ENCODE measurements at places on chromosomes 5 and 9.

- DNase-seq = no peak
Measured at GRCh38 chr5:133376986-133377385, 235.4 kb downstream of the FSTL4 start.

DNA sequence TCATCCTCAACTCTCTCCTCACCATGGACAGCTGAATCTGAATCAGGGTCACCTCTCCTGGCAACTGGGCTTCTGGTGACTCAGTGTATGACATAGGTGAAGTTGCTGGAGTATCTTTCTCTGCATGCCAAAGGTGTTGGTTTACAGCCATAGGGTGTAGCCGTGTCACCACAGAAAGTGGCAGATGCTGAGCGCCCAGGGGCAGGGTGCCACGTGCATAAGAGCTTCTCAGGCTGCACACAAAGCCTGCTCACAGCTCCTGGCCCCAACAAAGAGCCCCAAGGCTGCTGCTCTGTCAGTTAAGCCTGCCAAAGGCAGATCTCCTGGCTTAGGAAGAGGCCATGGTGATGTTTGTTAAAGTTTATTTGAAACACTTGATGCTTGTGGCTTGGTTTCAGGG, 297.7 kb upstream of the WWC1 start:
- no peak for DNase-seq

DNA sequence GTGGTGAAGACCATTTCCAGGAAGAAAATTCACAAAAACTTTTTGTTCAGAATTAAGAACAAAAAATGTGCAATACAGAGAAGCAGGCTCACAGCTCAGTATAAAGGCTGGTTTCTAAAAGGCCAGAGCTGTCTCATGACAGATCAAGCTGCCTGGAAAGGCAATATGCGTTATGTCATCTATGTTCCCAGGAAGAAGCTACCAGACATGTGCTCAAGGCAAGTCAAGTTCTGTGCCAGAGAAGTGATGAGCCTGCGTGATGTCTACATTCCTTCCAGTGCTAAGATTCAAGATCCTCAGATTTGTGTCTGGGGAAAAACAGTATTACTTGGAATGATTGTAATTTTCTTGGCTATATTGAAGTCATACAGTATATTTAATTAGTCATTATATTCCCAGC, 104.3 kb downstream of the PDE4D start:
- no peak for DNase-seq

GRCh38 chr5:56148453-56148971, 84.6 kb downstream of the ANKRD55 start:
- DNase-seq = no peak

GRCh38 chr5:140346348-140347221, at the start of gene HBEGF:
HBEGF (minus strand) TSS chr5:140346603; CDS start chr5:140346328, 275 bp downstream.
- DNase-seq = peak; percentile 92

DNA sequence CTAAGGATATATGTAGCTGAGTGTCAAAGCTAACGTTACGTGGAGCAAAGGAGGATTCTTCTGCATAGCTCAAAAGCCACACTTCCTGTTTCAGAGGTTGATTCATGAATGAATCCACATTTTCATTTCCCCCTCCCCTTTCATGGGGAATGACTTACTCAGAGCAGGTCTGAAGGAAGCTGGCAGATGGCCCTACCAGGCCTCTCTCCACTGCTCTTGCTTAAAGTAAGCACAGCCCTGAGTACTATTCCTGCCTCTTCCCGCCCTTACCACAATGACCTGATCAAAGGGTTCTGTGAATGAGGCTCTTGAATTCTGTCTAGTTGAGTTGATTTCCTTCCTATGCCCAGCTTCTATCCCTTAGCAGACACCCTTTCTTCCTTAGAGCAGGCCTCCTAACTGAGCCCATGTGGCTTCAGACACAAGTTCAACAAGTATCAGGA, 6.3 kb downstream of the IGIP start:
- DNase-seq = peak; percentile 84

- peak; percentile 69 for DNase-seq
Measured at GRCh38 chr9:69877852-69878514, 57.4 kb downstream of the CFAP95 start.

DNA sequence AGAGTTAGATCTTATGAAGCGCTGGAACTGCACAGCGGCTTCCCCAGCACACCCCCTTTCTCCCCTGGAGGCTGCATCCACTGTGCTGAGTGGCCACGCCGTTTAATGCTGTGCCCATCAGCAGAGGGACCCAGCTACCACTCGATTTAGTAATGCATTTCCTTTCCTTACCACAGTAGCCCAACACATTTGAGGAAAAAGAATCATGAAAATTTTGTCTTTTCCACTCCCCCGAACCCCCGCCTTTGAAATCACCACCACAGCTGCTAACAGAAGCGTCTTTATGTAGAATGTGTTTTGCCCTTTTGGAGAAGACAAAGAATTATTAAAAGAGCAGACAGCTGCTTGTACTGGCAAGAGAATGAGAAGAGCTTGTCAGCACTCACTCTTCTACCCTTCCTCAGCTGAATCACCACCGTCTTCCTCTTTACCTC, 73.2 kb downstream of the ACER2 start:
- no peak for DNase-seq

- DNase-seq = no peak
Measured at GRCh38 chr5:58114324-58114723, 345.6 kb downstream of the PLK2 start.

Measured in suppressor macrophage treated with lipopolysaccharide for 1 hour (primary cell).